ENCODE measurements at places on chromosomes 2 and 18.

GRCh38 chr2:54461261-54461660 lies 5.1 kb downstream of the SPTBN1 start:
- DNase-seq, result no peak

- no peak for DNase-seq
Measured at GRCh38 chr2:230767862-230768388, 55.3 kb downstream of the CAB39 start.

GRCh38 chr2:172408143-172408766 lies 19.1 kb upstream of the ITGA6 start:
- DNase-seq, result no peak

- no peak for DNase-seq
Measured at GRCh38 chr18:49613141-49613640, 51.3 kb downstream of the LIPG start.

DNA sequence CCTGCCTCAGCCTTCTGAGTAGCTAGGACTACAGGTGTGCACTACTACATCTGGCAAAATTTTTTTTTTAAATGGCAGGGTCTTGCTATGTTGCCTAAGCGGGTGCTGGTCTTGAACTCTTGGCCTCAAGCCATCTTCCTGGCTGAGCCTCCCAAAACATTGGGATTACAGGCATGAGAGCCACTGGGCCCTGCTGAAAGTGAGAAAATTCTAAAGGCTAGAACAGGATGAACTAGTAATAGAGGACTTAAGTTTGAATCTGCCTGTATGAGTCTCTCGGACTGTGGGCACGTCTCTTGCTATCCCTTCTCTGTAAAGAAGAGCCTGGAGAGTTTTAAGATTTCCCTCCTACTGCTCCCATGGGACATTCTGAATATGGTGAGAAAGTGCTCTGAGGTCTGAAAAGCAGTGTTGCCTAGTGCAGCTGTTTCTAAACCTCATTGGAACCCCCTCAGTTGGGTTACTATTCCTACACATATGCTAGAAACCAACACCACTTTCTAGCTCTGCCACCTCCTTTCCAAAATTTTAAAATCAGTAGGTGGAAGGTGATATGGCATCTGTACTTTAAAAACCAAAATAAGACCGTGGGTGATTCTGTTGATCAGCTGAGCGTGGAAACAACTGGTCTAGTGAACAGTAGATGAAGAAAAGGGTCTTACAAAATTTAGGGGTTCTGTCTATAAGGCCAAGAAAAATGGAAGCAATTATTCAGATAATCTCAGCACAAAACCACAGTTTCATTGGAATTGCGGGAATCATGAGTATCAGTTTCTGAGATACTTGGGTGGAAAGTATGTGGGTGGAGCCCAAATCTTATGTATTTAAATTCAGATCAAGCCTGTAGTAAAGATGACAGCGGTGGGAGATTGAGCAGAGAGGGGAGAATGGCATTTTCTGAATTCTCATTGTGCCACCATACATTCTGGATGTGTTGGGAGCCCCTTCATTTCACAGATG lies 259.8 kb upstream of the CXCR4 start:
- DNase-seq, result no peak

GRCh38 chr18:65415098-65415497 lies 335.7 kb upstream of the CDH7 start:
- no peak for DNase-seq

GRCh38 chr18:77000527-77000926 lies 132.1 kb downstream of the MBP start:
- no peak for DNase-seq

- no peak for DNase-seq
Measured at GRCh38 chr18:6086731-6087130, 191.4 kb upstream of the TMEM200C start.

- DNase-seq, result no peak
Measured at GRCh38 chr2:229071292-229071976, 199.7 kb downstream of the PID1 start.

GRCh38 chr2:44016282-44016681 lies 20.5 kb upstream of the LRPPRC start:
- DNase-seq, result no peak

Data from thoracic aorta (tissue), 2 donors.